ENCODE measurements at places on chromosomes 12 and 14.

DNA sequence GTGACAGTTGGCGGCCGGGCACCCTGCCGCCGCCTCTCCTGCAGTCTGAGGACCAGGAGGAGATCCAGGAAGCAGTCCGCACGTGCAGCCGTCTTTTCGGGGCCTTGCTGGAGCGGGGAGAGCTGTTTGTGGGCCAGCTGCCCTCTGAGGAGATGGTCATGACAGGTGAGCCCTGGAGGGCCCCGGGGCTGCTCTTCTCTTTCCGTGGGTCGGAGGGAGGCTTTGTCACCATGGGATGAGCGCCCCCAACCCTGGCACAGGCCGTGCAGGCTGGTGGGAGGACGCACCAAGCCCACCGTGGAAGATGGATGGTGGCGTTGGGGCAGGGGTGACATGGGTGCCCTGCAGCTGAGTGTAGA lies 532 bp downstream of the NOC4L start:
- DNase-seq: no peak

GRCh38 chr12:89521364-89522223 lies 3.0 kb downstream of the GALNT4 start:
- DNase-seq: no peak

GRCh38 chr12:2449586-2449985 lies 345.2 kb upstream of the FKBP4 start:
- DNase-seq: no peak

GRCh38 chr12:52964556-52965336 lies 15.8 kb downstream of the KRT18 start:
- no peak for DNase-seq

DNA sequence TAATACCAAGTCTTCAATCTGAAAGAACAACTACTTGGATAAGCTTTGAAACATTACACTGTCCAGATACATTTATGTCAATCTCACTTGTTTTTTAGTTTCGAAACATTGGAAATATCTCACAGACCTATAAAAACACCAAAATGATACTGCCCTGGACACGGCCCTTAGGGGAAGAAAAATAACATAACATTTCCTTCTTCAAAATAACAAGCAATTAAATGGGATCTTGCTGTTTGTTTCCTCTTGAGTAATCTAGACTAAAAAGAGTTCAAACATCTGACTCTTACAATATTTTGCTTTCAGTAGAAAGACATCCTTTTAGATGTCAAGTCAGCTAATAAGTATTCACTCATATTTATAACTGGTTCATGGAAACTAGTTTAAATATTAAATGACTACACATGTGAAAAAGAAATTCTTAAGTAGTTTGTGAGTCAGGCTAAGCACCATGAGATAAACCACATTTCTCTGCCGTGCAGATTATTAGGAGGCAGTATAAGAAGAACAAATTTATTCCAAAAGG lies 87.5 kb downstream of the EPS8 start:
- no peak for DNase-seq

DNA sequence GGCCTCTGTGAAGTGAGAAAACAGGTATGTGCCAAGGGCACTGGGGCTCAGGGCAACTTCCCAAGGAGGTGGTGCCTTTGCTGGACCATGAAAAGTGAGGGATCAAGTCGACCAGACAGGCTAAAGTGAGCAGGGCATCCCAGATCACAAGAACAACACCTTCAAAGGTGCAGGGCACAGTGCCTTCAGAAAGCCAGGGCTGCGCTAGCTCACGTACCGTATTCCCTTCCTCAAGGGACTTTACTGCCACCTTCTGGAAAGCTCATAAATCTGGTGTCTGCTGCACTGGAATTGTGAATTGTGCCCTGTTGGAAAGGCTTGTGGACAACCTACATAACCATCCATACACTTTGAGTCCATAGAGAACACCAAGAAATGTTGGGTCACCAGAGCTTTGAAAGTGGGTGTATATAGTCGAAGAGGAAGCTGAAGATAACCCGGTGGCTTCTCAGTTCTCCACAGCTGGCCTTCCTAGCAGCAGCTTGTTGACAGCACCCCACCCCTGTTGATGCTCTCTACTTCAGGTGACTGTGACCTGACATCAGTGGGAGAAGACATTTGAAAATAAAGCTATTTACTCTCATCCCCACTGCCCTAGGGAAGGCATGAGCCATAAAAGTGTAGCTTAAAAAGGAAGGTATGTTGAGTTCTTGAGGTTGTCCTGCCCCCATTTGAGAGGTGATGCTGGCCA lies 24.5 kb downstream of the FIGNL2 start:
- no peak for DNase-seq

DNA sequence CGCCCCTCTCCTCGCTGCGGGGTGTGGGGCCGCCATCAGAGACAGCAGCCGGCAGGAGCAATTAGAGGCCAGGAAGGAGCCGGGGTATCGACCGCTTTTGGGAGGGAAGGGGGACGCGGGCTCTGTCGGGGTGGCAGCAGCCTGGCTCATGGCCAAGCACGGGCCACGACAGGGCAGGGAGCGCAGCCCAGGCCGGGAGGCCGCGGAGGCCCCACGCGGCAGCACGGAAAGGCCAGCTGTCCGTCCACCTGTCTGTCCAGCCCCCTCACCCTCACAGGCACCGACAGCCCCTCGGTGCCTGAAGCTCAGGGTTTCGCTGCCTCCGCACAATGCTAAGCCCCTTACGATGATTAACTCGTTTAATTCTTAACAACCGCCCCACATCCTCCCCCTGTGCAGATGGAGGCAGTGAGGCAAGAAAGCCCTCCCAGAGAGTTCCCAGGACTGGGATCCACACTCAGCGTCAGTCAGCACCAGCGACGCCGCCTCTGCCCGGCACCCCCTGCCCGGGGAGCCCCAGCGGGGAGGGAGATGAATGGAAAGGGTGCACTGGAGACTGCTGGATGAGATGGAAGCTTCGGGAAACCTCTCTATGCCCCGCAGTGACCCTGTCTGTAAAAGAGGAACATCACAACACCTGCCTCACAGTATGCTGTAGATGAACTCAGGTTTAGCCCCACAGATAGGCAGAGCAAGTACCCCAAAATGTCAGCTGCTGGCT lies 23.7 kb downstream of the NCOR2 start:
- DNase-seq: no peak

DNA sequence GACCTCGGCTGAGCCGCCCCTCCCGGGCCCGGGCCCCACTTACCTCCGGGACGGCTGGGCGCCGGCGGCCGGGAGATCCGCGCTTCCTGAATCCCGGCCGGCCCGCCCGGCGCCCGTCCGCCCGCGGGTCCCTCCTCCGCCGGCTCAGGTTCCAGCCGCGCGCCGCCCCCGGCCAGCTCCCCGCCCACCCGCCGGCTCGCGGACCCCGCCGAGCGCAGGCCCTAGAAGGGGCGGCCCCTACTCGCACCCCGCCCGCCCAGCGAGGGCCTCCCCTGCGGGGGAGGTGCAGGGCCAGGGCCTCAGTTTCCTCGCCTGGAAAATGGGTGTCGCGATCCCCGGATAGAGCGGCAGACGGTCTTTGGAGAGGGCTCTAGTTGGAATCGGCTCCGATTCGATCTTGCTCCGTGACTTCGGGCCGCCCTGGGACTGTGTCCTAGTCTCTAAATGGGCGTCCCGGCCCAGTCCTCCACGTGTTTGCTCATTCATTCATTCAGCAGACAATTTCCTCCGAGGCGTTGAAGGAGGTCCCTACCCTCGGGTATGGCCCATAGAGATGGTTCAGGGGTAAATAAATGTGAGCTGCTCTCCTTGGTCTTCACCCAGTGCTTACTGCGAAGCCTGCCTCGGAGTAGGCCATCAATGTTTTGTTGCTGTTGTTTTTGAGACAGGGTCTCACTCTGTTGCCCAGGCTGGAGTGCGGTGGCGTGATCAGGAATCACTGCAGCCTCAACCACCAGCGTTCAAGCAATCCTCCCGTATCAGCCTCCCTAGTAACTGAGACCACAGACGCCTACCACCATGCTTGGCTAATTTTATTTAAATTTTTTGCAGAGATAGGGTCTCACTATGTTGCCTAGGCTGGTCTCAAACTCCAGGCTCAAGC lies at the start of gene TRPV4:
TSS of gene TRPV4 (minus strand) at position 92 of the 883 bp plus-strand sequence. CDS start 18,602 bp downstream, outside the sequence.
- no peak for DNase-seq

DNA sequence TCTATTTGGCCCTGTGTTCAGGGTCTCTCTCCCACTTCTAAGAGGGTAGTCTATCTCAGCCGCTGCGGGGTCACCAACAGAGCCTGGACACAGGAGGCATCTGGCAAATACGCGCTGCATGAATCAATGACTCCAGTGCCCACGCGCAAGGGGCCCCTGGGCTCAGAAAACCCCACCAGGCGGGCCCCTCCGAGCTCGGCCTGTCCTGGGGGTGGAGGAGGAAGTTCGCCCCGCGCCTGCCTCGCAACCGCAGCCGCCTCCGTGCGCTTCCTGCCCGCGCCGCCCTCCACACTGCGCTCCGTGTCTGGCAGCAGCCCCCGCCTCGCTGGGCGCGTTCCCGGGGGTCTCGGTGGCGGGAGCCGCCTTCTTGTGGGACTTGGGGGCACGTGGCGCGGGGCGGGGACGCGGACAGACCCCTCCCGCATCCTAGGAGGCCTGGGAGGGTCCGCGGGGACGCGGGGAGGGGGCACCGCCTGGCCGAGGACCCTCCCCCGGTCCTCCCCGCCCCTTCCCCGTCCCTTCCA lies 811 bp upstream of the FBRSL1 start:
- peak; percentile 88 for DNase-seq

GRCh38 chr12:93825501-93825888 lies 148.3 kb downstream of the CRADD start:
- no peak for DNase-seq

DNA sequence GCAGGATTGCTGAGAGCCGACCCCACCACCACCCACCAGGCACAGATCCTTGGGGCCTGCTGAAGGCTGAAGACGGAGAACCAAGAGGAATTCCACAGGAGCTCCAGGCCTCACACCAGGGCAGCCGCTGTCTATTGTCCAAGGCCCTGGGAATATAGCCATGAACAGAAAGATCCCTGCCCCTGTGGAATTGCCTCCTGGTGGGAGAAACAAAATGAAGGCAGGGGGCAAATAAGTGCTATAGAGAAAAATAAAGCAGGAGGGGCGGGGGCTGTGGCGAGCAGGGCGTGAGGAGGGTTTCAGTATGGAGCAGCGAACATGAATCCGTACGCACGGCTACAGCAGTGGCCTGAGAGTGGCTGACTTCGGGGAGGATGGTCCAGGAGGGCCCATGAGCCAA lies 96.1 kb downstream of the EML1 start:
- DNase-seq: no peak

- no peak for DNase-seq
Measured at GRCh38 chr12:130813436-130813835, 25.6 kb downstream of the STX2 start.

GRCh38 chr14:98769326-98769725 lies 502.7 kb downstream of the BCL11B start:
- DNase-seq: no peak

DNA sequence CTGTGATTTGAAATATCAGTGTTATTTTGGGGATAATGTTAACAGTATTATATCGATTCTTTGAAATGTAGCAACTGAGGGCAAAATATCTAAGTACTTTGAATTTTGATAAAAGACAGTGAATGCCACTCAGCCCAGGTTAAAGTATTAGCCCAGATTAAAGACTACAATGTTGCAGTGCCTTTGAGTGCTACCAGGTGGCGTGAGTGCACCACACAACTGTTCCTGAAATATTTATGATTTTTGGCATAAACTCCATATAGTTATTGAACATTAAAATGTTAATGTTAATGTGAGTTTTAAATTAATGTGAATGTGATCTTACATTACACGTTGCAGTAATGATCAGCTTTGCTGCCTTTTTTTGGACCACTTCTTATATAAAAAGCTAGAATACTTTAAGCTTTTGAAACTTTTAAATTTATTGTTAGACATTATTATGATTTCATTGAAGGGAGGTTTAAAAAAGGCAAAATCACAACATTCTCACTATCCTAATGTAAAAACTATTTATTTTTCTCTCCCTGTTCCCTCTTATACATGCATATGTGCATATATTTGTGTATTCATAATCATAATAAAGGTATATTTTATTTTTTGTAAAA lies 22.5 kb downstream of the MRPS35 start:
- no peak for DNase-seq

DNA sequence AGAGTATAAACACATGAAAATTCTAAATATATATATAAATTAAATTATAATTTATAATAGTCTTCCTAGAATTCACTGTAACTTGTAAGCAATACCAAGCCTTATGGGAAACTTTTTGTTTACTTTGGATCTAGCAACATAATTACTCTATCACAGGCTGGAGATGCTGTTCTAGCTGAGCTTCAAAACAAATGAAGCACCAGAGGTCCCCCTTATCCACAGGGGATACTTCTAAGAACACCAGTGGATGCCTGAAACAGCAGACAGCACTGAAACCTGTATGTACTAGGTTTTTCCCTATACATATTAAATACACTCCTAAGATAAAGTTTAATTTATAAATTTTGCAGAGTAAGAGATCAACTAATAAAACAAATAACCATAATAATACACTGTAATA lies 96.6 kb downstream of the CDK17 start:
- no peak for DNase-seq

DNA sequence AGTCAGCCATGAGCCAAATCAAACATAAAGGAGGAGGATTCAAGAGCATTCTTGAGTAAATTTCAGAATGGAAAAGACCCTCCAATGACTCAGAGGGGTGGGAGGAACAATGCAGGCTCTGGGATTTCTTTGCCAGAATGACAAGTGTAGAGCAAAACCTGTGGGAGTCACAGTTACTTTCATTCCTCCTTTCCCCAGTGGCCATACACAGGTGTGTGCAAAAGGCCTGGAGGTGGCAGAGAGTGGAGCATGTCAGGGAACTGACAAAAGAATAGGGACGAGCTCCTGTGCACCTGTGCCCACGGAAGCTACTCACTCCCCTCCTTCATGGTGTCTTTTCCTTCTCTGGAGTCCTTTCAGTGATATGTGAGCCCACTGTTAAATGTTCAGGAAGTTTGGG lies 9.4 kb upstream of the CIPC start:
- DNase-seq: no peak

DNA sequence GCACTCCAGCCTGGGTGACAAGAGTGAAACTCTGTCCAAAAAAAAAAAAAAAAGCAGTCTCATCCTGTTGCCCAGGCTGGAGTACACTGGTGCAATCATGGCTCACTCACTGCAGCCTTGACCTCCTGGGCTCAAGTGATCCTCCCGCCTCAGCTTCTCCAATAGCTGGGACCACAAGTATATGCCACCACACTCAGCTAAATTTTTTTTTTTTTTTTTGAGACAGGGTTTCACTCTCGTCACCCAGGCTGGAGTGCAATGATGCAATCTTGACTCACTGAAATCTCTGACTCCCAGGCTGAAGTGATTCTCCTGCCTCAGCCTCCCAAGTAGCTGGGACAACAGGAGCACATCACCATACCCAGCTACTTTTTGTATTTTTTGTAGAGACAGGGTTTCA lies 5.2 kb upstream of the CNPY2 start:
- DNase-seq: no peak

GRCh38 chr12:130427381-130427887 lies 89.7 kb downstream of the PIWIL1 start:
- DNase-seq: no peak

DNA sequence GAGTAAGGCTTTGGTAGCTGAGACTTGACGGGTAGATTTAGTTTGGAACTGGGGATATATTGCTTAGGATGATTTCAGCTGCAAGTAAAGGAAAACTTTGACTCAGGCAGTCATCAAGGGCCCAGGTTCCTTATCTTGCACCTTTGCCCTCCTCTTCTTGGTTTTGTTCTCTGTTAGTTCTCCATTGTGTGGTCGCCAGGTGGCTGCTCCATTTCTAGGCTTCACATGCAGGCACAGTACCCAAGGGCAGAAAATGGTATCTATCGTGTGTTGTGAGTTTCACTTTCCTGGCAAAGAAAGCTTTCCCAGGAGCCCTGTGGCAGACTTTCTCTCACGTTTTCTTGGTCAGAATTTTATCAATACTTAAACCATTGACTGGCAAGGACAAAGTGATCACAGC lies 50.8 kb downstream of the VRK1 start:
- no peak for DNase-seq

- peak; percentile 2 for DNase-seq
Measured at GRCh38 chr12:111597831-111598636, 1.1 kb downstream of the ATXN2 start.

Measured in CD8-positive, alpha-beta T cell (primary cell).